M059J (cell line): ENCODE measurements at places on chromosomes 4 and X.

GRCh38 chrX:109714340-109714958 lies 18.6 kb downstream of the ACSL4 start:
- DNase-seq = peak; percentile 79

DNA sequence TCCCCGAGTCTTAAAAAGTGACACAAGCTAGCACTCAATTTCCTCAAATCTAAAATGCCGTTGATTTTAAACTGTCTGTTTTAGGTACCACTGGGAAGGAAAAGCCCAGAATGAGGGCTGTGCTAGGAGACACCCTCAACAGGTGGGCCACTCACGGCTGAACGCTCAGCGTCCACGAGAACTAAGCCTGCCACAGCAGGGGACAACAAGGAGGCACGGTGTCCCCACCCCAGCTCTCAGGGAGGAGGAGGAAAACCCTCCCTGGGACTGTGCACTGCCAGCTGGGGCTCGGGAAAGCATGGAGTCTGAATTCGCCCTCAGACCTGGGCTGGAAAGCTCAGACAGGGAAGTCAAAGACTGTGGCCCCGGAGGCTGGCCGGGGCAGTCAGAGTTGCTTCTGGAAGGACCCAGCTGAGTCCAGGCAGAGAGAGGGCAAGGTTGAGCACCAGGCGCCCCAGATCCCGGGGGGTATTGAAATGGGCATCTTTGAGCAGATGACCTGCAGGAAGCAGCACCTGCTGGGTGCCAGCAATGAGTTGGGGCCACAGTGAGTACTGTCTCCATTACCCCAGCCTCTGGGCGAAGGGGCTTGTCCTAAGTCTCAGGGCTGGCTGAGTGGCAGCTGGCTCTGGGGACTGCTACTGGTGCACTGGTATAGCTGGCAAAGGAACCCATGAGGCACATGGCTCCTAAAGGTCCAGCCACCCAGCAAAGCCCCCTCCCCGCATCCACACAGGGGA lies 769 bp upstream of the CPZ start:
- DNase-seq = no peak

GRCh38 chr4:57083090-57083489 lies 27.1 kb downstream of the IGFBP7 start:
- DNase-seq = no peak

DNA sequence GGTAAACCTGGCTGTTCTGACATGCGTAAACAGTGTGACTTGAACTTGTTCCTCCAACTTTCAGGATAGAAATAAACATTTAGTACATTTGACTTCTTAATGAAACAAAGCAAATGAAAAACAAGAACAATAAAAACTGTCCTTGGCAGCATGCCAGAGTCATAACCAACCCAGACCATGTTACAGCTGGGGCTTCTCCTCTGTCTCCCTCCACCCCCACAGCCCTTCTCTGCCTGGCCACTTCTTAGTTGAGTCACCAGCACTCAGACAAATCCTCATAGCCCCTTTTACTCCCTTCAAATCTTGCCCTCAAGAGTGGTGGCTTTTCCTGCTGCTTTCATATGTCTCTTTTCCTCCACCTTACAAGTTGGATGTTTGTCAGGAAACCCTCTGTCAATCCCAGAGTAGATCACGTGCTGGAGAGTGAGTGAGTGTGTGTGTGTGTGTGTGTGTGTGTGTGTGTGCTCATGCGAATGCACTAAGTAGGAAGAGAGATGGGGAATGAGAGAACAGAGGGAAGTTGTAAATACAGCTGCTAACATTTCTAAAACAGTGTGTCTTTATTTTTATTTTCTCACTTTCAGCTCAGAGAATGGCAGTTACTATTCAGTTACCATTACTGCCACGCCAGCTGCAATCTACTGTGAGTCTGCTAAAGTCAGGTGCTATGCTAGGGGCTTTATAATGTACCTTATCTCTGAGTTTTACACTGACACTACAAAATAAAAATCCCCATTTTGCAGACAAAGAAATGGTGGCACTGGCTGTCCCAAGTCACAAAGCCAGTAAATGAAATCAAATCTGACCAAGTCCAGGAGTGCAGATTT lies 15.0 kb downstream of the SCARB2 start:
- peak; percentile 74 for DNase-seq

GRCh38 chrX:40459571-40460158 lies 121.1 kb upstream of the ATP6AP2 start:
- no peak for DNase-seq

- DNase-seq = no peak
Observed at GRCh38 chrX:50818986-50819385, 5.0 kb upstream of the SHROOM4 start.

- peak; percentile 61 for DNase-seq
Observed at GRCh38 chrX:101108284-101108683, 10.3 kb downstream of the CENPI start.

DNA sequence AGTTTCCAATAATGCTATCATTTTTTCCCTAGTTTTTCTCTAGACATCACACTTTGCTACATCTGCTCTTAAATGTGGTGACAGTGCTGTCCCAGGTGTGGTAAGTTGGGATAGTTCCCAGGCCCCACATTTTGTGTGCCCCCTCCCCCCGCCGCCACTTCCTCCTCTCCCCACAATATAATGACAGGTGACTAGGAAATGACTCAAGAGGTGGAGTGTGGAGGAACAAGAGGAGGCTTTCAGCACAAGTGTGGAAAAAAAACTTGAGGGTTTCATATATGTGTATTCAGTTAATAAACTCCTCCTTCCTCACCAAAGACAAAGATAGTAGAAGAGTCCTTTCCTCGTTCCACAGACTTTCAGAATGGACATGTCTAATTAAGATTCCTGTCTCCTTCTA lies 18.3 kb upstream of the IL21 start:
- DNase-seq = no peak

GRCh38 chrX:20414066-20414465 lies 147.4 kb upstream of the RPS6KA3 start:
- DNase-seq = no peak

DNA sequence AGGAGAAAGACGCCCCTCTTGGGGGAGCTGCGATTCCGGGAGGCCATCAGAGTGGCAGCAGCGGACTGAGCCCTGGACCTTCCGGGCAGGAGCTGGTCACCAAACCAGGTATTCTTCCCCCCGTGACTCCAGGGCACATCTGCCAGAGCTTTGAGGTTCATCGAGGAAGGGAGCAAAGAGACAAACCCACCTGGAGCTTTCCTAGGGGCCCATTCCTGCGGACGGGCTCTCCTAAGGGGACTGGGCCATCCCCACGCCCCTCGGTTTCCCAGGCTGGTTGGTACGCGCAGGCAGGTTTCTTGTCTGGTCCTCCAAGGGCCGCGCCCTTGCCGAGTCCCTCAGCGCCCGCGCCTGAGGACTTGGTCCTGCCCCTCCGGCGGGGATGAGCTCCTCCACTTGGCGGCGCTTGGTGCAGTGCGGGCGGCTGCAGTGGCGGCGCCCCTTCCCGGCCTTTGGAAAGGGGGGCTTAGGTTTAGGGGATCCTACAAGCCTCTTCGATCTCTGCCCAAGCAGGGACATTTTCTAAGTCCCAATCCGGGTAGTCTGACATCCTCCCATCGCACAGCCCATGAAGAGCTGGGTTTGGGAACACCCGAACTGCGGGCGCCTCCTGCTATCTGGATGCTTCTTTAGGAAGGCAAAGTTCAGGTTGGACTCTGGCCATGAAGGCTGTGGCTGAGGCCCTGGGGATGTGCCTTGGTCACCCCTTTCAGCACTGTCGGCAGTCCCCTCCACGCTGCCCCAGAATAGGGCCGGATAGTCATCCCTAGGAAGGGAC lies 538 bp downstream of the STBD1 start:
- DNase-seq = peak; percentile 64

DNA sequence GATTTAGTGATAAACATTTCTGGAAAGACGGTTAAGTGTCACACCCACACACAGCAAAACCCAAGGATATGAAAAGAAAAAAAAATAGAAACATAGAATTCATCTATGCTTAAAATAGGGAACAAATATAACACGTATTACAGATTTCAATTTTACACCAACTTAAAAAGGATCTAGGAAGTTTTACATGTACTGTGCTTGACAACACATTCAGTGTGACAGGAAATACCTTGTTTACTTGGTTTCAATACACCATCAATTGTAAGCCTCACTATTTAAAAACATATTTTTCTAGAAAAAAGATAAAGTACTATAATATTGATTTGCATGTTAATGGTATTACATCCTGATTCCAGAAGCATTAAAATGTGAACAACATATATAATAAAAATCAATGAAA lies 77.0 kb upstream of the SPRY1 start:
- no peak for DNase-seq

DNA sequence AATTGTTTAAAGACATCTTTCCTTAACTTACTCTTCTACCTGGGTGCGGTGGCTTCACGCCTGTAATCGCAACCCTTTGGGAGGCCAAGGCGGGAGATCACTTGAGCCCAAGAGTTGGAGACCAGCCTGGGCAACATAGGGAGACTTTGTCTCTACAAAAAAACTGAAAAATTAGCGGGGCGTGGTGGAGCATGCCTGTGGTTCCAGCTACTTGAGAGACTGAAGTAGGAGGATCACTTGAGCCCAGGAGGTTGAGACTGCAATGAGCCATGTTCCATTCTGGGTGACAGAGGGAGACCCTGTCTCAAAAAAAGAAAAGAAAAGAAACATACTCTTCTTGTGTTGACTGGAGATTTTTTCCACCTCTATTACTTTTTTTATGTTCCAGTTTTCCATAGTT lies 181.9 kb downstream of the RAPGEF2 start:
- DNase-seq = no peak

DNA sequence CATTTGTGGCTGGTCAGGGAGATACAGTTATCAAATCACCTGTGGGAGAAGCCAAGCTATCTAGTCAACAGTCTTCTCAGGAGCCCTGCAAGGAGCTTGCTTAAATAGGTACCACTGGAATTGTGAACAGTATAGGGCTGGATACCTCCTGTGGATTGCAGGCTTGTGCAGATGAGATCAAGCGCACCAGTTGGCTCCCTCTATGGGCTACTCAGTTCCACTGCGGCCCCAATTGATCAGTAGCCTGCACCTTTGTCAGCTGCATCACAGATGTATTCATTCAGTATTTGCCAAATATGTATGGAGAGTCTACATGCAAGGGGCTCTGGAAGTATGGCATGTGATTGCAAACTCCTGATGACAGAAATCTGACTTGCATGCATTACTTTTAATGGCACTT lies 28.6 kb downstream of the TEX13A start:
- peak; percentile 1 for DNase-seq

DNA sequence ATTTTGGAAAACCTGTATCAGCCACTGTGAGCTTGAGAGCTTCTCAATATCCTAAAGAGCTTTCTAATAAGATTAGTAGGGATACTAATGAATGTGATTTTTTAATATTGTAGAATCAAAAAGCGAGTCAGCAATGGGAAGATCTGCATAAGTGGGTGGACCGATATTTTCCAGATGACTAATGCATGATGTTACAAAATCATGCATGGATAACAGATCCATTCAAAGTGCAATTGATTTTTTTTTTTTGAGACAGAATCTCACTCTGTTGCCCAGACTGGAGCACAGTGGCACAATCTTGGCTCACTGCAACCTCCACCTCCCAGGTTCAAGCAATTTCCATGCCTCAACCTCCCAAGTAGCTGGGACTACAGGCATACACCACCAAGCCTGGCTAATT lies 7.3 kb upstream of the CLDN2 start:
- DNase-seq = no peak

GRCh38 chrX:20802036-20802435 lies 535.3 kb upstream of the RPS6KA3 start:
- no peak for DNase-seq

GRCh38 chrX:65644621-65645289 lies 22.7 kb upstream of the MSN start:
- peak; percentile 96 for DNase-seq

DNA sequence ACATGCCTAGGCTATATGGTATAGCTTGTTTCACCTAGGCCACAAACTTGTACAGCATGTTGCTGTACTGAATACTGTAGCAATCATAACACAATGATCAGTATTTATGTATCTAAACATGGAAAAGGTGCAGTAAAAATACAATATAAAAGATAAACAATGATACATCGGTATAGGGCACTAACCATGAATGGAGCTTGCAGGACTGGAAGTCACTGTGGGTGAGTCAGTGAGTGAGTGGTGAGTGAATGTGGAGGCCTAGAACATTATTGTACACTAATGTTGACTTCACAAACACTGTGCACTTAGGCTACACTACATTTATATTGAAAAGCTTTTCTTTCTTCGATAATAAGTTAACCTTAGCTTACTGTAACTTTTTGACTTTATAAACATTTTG lies 45.6 kb upstream of the ANK2 start:
- DNase-seq = peak; percentile 2

DNA sequence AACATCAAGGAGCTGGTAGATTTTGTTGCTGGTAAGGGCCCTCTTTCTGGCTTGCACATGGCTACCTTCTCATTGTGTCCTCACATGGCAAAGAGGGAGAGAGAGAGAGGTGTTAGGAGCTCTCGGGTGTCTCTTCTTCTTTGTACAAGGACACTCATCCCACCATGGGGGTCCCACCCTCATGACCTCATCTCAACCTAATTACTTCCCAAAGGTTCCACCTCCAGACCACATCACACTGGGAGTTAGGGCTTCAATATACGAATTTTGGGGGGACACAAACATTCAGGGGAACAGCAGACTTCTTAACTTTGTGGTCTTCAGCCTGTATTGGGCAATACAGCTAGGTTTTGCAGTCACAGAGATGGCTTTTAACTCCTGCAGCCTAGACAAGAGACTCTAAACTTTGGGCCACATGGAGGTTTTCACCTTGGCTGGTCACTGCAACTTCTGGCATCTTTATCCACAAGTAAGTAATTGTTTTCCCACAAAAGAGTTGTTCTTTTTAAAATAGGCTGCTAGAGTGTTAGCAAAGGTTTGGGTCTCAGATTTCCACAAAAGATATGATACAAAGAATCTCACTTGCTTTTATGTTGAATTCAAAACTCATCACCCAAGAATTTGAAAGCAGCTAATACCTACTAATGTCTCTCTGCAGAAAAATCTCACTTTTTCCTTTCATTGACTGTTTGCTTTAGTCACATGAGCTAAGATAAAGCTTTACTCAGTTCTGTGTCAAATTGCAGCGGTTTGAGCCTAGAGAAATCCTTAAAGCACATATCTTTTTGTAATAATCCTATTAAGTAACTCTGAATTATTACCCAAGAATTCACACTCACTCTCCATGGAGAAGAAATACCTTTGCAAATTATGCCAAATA lies 39.6 kb upstream of the BBS12 start:
- DNase-seq = peak; percentile 10

- no peak for DNase-seq
Observed at GRCh38 chr4:89878611-89879010, 16.0 kb upstream of the MMRN1 start.

DNA sequence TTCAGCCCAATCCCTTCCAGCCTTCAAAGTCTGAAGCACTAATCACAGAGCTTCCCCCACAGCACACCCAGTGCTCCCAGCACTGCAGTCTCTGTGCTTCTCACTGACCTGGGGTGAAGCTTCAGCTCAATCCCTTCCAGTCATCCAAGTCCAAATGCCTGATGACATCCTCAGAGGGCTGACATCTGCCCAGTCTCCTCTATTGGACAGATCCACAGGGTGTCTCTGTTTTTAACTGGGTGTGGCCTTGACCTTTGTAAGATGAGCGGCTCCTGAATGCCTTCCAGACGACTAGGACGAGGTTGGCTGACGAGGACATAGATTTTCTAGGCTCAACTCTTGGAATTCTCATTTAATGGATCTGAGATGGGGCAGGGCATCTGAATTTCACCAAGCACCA lies 7.6 kb upstream of the SLC2A9 start:
- DNase-seq = no peak

GRCh38 chr4:145076469-145076855 lies 21.5 kb downstream of the ANAPC10 start:
- no peak for DNase-seq
